ENCODE measurements at places on chromosomes 2 and 18.

DNA sequence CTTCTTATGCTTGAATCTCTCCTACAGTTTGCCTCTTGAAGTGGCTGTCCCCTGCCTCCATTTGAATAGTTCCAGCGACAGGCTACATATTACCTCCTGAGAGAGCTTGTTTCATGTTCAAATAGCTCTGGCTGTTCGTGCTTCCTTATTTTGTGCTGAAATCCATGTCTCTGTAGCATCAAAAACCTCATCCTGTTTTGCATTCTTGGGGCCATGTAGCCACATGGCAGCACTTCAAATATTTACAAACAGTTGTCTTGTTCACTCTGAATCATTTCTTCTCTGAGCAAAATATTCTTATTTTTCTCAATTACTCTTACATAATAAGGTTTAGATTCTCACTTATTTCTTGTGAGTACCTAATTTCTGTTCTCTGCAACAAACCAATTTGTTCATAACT, 1243.1 kb upstream of the NXPH2 start:
- no peak for DNase-seq

- DNase-seq = no peak
These were observed 128.7 kb downstream of the NCKAP5 start for GRCh38 chr2:133439565-133439920.

DNA sequence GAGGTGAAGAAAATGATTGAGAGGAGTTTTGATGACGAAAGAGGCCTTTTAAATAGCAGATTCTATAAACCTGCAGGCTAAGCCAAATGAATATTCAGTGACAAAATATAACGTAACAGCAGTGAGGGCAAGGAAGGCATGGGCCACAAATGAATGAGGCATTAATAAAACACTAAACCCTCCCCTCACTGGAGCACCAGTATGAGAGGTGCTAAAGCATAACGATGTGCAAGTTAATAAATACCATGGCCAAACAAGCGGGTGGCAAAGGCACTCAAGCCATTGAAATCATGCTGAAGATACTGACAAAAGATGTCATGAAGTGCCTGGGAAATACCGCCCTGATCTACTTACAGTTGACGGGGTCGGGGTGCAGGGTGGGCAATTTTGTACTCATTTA, 30.2 kb upstream of the LONRF2 start:
- DNase-seq = no peak

DNA sequence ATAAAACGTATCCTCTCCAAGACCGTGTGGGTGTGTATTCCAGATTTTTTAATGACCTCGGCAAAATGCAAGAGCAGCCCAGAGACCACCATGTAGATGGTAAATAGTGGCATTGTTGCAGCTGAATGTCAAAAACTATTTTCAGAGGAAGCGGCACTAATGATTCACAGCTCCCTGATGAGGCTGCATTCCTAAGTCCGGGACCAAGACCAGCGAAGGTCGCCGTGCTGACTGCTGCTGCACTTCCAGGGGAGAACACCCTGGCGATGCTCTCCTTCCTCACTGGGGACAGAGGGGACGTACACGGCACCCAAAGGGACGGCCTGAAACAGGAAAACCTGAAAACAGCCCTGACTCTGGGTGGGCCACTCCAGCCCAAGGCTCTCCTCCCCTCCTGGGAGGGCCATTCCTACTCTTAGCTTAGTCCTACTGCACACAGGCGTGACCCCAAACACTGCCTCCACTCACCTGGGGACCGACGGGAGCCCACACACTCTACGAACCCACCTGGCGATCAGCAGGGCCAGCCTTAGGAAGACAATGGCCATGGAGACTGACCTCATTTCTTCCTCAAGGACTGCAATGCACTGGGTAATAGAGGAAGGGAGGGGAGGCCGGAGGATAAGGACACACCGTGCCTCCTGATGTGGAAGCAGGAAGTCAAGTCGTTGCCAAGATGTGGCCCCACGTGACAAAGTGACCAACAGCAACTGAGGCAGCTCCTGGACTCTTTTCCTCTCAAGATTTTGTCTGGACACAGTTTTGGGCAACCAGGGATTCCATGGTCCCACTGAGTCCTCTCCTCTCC, 82.8 kb downstream of the ZNF516 start:
- no peak for DNase-seq

- DNase-seq = no peak
These were observed 14.0 kb downstream of the TMEM247 start for GRCh38 chr2:46493241-46493970.

DNA sequence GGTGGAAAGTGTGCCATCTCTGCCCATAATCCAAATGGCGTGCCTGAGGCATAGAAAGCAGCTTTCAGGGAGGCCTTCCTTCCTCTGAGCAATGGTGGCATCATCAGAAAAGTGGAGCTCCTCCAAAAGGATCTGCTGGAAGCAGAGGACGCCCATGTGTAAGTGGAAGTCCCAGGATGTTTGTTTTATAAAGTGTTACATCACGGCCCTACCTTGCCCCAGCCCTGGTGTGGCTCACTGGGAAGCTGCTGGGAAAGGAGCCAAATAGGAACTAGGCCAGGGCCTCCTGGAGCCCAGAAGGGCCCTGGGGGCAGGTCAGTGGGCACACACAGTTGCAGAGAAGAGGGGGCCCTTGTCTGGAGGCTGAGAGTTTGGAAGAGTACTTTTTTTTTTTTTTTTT, 4.2 kb upstream of the ODC1 start:
- DNase-seq = no peak

- no peak for DNase-seq
These were observed 1316.7 kb downstream of the LRP1B start for GRCh38 chr2:140814141-140814540.

GRCh38 chr2:179250848-179251504, 13.7 kb downstream of the SESTD1 start:
- DNase-seq = no peak

GRCh38 chr2:36707050-36707449, 10.5 kb downstream of the VIT start:
- DNase-seq = no peak

DNA sequence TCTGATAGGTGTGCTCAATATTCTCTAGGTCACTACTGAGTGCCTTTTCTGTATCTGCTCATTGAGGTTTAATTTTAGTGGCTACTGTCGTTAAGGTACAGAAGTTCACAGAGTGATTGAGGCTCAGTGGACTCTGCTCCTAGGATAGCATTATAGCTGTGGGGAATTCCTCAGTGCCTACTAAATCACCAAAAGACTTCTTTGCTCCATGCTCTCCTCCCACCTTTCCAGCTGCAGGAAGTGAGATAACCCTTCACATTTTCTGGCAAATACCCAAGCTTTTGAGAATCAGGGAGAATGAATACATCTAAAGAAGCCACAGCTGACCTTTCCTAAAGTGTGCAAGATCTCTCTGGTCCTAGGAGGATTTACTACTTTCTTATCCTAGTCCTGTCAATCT, 95.2 kb upstream of the FSIP2 start:
- no peak for DNase-seq

GRCh38 chr2:85342156-85342555, 12.2 kb downstream of the RETSAT start:
- DNase-seq = no peak

DNA sequence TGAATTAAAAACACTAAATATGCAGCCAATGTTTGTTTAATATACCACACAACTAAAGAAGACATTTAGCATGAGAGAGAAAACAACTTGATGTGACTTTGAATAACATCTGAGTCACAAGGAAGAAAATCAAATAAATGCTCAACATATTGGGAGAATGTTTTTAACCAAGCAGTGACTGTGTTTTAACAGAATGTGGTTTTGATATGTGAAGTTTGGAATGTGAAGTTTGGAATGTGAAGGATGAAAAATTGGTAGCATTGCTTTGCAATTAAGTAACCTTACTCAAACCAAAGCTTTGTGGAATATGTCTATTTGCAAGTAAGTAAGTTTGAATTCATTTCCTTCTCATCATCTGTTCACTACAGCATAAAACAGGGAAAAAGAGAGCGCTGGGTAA, 128.2 kb upstream of the DNAJC10 start:
- no peak for DNase-seq

DNA sequence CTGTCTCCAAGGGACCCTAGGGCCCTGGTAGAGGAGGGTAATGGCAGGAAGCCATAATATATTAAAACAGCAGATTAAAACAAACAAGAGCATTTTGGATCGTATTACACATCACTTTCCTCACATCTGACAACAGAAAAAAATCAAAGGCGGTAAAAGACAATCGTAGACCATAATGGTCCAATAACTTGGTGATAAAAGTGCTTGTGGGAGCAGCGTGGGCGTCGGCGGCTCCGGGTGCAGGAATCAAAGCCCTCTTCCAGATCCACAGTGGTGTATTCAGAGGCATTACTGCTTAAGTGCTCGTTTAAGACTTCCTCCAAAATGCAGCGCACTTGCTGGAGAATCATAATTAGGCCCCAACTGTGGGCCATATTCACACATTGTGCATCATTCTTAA, 68.0 kb downstream of the FECH start:
- DNase-seq = no peak

GRCh38 chr2:123916531-123916930, 108.6 kb upstream of the CNTNAP5 start:
- no peak for DNase-seq

GRCh38 chr2:7588295-7588694, 671.1 kb downstream of the RNF144A start:
- DNase-seq = no peak

DNA sequence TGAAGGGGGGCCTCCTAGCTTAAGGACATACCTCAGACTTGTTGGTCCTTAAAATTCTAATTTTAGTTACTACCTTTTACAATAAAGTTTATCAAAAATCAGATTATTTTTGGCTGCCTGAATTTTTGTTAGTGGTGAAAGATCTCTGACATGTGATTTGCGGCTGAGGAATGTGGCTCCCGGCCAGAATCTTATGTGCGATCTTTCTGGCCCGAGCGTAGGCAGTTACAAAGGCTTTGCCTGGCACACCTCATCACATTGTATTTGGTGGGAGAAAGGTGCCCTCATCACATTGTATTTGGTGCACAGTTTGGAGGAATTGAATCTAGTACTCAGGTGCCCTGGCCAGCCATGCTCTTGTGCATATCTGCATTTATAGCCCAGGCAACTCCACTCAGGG, 289.1 kb downstream of the GULP1 start:
- DNase-seq = no peak

DNA sequence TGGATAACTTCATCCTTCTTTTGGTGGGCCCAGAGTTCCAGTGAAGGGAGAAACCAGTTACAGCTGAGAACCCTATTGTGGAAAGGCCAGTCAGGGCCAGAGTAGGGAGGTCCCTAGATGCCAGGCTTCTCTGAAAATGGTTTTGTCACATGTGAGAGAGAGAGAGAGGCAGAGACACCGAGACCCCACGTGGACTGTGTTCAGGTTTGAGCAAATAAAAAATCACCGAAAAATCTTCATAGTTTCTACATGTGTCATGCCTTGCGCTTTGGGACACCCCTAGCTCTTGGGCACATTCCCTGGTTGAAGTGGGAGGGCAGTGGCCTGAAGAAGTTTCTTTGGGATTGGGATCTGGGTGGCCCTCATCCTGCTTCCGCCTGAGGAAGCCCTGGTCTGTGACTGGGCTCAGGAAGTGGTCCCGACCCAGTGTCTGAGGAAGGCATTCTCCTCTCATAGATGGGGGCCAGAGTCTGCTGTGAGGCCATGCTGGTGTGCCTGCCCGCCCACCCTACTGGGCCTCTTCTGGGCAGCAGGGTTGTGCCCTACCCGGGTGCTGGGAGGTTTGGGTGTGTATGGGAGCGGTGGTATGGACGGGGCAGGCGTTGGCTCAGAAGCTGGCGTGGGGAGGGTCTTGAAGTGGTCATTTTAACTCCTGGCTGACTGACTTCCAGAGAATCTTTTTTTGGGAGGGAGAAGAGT, 16.1 kb downstream of the NCK2 start:
- no peak for DNase-seq

DNA sequence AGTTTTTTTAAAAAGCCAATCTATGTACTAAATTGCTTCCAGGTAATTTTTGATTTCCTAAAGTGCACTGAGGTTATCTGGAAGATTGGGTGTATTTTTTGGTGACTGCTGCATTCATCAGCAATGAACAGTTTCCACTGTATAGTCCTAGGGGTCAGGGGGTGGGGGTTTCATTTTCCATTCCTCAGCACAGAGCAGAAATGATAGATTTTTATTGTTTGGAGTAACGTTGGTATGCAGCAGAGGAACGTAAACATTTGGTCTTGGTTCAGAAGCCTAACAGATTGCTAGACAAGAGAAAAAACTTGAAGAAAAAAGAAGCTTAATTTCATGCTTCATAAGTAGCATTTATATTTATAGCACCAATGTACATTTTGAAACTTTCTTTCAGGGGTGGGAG, 54.9 kb downstream of the ZCCHC2 start:
- no peak for DNase-seq

- DNase-seq = no peak
These were observed at the start of gene PXDN for GRCh38 chr2:1744446-1745170. Gene PXDN, minus strand, starts transcription at chr2:1744515. Its CDS starts 60 bp downstream, at chr2:1744455.

DNA sequence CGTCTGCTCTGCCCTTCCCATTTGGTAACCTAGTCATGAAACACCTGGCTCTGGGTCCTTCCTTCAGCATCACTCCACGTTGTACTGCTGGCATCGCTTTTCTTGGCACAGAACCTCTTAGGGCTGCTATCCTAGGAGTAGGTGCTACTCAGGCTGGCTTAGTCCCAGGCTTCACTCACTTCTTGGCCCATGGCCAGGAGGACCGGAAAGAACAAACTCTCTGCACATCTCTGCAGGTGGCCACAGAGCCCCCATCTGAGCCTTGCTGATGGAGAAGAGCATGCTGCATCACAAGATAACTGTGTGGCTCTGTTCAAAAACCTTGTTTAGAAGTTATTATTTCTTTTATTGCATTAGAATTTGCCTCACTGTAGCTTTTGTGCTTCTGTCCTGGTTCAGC, 447.2 kb upstream of the TNP1 start:
- no peak for DNase-seq

DNA sequence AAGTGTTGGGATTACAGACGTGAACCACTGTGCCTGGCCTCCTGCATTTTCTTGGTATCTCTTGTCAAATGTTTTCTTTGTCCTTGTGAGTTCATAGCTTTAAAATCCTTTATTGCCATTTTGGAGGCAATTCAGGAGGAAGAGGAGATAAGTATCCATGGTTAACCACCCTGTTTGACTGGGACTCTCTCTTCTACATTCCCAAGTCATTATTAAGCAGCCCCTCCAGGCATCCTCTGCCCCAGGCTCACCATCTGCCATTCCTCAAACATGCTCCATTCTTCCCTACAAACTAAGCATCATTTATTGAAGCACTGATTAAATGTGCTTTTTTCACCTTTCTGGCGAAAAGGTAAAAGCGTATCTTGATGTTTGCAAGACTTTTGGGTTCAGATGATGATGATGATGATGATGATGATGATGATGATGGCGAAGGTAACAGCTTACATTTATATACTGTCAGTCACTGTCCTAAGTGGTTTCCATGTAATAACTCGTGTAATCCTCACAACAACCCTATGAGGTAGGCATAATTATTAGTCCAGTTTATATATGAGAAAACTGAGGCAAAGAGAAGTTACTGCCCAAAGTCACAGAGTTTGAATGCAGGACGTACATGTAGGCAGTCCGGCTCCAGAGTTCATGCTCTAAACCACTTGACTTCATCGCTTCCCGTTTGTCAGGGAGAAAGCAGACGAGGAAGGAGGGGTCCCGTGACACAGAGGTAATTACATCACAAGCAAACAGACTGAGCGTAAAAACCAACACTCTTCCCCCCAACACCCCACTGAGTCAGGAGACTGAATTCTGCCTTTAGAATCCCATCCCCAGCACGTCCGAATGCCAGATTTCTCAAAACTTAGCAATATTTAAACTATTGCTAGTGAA, 69.7 kb upstream of the ACKR3 start:
- DNase-seq = no peak

Measured in stimulated activated CD4-positive, alpha-beta T cell treated with anti-CD3 and anti-CD28 coated beads, TNF-alpha, amount 100 ng/mL, for 4 hours (primary cell).